ENCODE measurements at places on chromosomes 5 and 9.

GRCh38 chr5:89208811-89209210 lies 325.8 kb upstream of the MEF2C start:
- no peak for DNase-seq

DNA sequence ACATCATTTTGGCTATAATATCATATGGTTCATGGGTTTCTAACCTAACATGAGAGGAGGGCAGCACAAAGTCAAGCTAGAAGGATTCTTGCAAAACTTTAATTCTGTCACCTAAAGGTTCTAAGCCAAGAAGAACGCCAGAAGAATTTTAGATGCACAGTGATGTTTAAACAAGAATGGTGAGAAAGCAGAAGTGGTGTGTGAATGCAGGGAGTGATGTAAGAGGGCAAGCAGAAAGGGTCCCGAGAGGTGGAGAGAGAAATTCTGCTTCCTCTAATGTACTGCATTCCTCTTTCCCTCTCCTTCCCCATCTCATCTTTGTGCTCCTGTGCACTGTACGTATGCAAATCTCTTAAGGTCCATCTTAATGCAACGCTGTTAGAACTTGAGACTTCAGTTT lies 2.1 kb upstream of the TRMO start:
- DNase-seq, result no peak

DNA sequence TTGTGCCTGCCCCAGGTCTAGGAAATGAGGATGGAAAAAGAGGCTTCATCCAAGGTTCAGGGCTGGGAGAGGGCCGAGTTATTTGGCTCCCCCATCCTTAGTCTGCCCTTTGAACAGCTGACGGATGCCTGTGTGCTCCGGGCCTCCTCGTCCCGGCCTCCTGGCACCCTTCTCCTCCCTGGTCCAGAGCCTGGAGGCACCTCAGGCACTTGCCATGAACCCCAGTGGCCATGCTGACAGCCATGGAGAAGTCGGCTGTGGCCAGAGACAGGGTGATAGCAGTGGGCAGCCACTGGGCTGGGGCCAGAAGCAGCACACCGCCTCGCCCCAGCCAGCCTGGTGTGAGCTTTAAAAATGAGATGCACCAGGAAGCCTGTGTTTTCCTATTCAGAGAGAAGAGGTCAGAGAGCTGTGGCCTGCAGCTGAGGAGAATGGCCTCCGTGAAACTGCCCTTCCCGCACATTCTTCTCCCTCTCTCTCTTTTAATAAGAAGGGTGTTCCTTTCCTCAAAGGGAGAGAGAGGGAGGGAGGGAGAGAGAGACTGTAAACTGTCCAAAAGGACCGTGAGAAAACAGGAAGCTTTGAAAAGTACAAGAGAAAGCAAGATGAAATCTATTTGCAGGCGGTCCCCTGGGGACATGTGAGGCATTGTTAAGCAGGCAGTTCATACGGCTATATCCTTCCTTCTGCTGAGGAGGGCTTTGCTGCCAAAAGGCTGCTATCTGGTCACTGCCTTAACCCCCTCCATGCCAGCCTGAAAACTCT lies 55.3 kb downstream of the ZNF366 start:
- no peak for DNase-seq

- DNase-seq, result no peak
Measured at GRCh38 chr9:35729700-35730485, 2.1 kb downstream of the TLN1 start.

- no peak for DNase-seq
Measured at GRCh38 chr5:132961887-132962286, 1.5 kb downstream of the AFF4 start.

- DNase-seq, result no peak
Measured at GRCh38 chr5:140273401-140273877, 29.5 kb downstream of the PFDN1 start.

- DNase-seq, result no peak
Measured at GRCh38 chr9:135790850-135791249, 88.9 kb downstream of the KCNT1 start.
